ENCODE measurements at places on chromosomes 2 and 18.
A peak's percentile ranks its signal among the peaks of the same experiment; 100 is the strongest.

- no peak for DNase-seq
Observed at GRCh38 chr2:172680436-172681068, 55.1 kb upstream of the RAPGEF4 start.

- no peak for DNase-seq
Observed at GRCh38 chr2:58299123-58299522, 58.0 kb upstream of the FANCL start.

DNA sequence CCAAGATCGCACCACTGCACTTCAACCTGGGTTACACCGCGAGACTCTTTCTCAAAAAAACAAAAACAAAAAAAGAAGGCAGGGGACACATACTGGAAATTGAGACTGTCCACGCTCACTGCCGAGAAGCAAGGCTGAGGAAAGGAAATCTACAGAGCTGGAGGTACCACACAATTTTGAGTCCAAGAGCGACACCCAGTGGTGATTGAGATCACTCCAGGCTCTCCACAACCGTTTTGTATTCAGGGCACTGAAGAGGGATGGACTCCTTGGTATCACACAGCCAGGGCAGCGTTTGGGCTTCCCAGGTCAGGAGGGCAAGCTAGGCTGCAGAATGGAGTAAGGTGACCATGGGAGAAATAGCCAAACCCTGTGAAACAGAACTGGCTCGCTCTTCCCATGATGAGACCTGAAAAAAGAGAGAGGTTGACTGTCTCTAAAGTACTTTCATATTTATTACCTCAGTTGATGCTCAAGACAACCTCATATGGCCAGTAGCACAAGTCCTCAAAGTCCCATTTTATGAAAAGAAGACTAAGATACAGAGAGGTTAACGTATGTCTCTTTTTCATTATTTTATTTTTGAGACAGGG lies 74.5 kb upstream of the YPEL5 start:
- DNase-seq, result peak; percentile 87

- DNase-seq, result no peak
Observed at GRCh38 chr18:49922228-49922627, 108.9 kb upstream of the ACAA2 start.

DNA sequence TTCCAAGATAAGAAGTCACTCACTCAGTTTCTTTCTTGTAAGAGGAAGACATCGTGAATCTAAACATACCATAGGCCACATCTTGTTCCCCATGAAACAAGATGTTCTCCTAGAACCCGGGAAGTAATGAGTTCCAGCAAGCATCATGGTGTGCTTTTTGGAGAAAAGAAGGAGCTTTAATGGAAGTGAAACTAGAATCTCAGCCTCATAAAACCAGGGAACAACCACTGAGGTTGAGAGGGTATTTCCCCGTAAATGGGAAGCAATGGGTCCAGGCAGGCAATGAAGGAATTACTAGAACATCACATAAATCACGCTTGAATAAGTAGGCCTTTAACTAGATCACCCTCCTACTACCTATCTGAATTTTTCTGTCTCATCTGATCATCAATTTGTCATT lies 40.3 kb downstream of the PSTPIP2 start:
- no peak for DNase-seq

GRCh38 chr2:205020673-205021072 lies 475.4 kb downstream of the PARD3B start:
- DNase-seq, result no peak

DNA sequence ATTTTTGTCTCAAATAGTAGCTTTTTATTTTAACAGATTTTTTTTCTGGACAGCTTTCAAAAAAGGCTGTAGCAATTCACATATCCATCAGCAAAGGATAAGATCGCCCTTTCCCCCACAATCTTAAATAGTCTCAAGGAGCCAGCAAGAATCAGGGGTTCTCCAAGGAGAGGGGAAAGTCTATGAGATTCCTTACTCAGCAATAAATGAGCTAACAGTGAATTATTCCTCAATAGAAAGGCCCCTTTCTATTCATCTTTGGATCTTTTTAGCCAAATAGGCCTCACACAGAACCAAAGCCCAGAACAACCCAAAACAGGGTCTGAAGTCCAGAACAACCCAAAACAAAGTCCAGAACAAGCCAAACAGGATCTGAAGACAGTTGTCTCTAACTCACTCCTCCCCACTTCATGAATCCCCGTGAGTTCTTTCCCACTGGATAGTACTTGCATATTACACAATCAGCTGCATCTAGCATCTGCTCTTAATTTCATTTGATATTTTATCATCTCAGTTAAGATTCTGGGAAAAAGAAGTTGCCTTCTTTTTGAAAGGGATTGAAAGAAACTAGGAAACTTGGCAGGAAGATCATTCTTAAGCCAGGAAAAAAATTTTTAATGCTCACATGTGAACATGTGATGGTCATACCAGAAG lies 3.4 kb upstream of the DHRS9 start:
- no peak for DNase-seq

DNA sequence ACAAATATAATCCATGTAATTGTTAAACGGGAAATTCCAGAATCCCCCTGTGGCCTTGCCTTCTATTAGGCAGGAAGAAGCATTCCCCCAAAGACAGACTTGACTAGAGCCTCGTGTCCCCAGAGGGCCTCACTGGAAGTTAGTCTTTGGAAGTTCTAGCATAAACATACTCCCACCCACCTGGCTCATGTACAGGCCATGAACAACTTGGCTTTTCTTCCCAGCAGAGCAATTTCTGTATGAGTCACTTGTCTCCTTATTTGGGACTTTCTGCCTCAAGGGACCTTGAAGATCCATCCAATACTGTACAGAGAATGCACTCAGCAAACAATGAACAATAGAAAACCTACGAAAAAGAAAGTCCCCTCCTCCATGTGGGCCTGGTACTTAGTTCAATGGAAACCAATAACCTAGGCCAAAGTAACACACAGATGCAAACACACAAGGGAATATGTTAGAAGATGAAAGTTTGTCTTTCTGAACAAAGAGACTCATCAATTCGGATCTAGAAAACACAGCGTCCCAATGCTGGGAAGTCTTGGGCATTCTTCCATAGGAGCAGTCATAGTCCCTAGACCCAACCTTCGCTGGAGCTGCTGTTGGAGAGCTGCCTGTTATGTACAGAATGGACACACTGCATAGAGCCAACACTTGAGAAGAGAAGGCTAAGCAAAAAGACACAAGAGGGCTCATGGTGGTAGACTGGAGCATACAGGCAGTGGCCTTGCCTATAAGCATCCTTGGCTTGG lies 303.5 kb downstream of the HRH4 start:
- no peak for DNase-seq

DNA sequence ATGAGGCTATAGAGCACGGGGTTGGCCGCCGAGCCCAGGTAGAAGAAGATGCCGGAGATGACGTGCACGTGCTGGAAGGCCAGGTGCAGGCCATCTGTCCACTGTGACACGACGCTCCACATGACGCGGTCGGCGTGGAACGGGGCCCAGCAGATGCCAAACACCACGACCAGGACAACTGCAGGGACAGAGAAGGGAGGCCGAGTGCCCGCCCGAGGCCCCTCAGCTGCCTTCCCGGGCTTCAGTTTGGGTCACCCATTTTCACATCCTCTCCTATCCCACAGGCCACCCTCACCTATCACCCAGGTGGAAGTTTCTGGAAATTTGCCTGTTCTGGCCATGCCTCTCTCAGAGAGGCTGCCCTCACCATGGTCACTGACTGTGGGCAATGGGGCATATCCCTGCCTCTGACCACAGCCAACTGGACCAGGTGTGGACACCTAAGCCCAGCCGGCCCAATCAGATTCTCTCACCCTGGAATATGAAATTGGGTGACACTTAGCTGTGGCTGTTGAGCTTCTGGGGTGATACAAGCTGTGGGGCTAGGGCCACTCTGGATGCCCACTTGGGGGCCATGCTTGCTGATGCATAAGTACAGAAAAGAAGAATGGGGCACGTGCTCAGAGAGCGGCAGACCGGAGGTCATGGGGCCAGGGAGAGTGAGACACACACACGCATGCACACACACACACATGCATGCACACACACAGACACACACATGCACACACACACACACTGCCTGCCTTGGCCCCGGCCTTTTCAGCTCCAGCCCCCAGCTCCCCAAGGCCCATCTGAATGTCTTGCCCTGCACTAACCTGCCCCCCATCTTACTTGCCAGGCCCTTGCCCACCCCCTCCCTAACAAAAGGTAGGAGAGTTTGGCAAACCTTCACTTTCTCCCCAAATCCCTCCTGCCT lies 4.7 kb downstream of the NMUR1 start:
- no peak for DNase-seq

- no peak for DNase-seq
Observed at GRCh38 chr2:82172483-82172882, 1867.9 kb upstream of the LRRTM1 start.

DNA sequence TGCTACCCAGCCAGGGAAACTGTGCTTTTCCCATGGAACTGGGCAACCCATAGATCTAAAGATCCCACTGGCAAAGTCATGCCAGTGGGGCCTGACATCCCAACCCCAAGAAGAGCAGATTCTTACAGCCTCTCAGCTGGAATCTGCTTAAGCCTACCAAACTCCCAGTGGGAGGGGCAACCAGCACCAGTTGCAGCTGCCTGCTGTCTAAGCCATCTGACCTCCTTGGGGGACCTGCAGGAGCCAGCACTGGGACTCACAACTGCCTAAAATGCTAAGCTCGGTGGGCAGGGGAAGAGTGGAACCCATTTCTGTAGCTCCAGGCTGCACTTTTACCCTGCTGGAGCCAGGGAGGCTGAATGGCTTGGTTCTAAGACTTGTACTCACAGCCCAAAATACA lies 770.7 kb upstream of the SLC8A1 start:
- no peak for DNase-seq

DNA sequence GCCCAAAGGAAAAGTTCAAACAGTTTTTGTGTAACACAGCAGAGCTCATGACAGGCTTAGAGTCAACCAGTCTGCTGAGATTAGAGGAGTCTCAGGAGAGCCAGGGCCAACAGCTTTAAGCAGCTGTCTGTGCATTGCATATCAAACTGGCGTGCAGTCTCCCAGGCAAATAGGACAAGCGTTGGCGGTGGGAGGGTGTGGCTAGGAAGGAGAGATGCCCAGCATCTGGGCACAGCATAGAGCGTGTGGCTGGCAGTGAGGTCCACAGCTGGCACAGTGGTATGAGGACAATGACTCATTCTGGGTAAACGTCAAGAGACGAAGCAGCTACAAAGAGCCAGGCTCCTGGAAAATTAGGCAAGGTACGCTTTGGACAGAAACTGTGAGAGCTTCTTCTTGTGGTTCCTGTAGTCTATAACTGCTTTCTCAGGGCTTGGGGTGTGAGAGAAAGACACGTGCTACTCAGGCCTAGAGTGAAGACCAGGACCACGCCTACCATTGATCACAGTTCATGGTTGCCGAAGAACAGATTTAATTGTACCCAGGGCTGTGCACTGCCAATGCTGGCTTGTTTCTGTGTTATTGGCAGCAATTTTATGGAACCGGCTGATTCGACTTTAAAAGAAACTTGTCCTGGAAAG lies 14.8 kb downstream of the ZAP70 start:
- no peak for DNase-seq

GRCh38 chr18:48592540-48593171 lies 53.8 kb downstream of the CTIF start:
- no peak for DNase-seq

GRCh38 chr2:241030883-241031282 lies 32.5 kb downstream of the SNED1 start:
- no peak for DNase-seq

DNA sequence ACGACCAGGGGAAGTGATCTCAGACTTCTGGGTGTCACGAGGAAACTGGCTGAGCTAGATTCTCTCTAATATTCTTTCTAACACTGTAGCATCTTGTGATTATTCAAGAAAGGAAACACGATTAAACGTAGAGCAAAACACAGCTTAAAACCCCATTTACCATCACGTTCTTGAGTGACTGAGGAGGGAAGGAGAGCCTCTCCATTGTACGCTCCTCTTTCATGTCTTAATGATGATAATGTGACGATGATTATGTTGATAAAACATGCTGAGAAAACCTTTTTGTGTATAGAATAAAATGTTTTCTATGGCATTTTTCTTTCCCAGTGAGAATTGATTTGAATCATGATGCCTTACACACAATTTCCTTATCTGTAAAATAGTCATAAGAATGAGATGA lies 705.6 kb upstream of the ID2 start:
- DNase-seq, result no peak

- DNase-seq, result peak; percentile 40
Observed at GRCh38 chr2:83221258-83221657, 1237.8 kb downstream of the SUCLG1 start.

GRCh38 chr2:58354230-58354629 lies 113.1 kb upstream of the FANCL start:
- no peak for DNase-seq

GRCh38 chr2:225120186-225120585 lies 77.9 kb upstream of the DOCK10 start:
- no peak for DNase-seq

DNA sequence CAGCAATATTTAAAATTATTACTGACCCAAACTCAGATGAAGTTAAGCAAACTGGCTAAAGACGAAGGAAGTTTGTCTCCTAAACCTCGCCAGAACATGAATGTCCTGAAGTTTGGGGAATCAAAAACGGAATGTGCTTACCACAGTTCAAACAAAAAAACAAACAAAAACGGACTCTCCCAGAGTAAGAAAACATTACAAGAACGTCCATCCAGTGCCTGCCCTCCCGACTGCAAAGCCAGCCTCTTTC lies 1.1 kb downstream of the KANSL1L start:
- no peak for DNase-seq

GRCh38 chr2:137607722-137608318 lies 356.5 kb upstream of the HNMT start:
- no peak for DNase-seq

- no peak for DNase-seq
Observed at GRCh38 chr2:17795309-17795708, 21.0 kb upstream of the MSGN1 start.

GRCh38 chr2:60530660-60531281 lies 22.7 kb downstream of the BCL11A start:
- DNase-seq, result no peak

GRCh38 chr18:41996020-41996419 lies 41.0 kb downstream of the PIK3C3 start:
- DNase-seq, result no peak

DNA sequence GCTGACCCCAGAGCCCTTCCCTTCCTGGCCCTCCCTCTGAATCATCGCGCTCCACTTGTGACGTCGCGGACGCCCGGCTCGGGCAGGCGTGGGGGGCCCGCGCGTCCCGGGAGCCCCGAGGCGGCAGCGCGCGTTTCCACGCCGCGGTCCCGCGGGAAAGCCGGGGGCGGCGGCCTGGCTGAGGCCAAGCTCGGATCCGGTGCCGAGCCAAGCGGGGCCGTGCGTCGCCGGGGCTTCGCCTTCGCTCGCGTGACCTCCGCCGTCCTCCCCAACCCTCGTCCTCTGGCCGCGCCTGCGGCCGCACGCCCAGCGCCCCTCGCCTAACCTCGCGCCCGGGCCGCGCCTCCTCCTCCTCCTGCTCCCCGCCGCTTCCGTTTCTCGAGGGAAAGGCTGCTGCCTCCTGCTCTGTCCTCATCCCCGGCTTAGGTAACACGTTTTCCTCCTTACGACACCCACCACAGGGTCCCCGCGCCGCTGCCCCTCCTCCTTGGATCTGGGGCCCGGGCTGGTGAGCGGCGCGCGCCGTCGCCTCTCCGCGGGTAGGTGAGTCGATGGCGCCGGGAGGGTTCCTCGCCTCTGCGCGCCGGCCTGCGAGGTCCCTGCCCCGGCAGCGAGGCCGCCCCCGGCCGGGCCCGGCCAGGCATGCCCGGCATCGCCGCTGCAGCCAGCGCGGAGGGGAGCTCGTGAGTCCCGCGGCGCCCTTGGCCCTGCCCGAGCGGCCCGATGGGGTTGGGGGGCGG lies at the start of gene INPP1:
Gene INPP1 (plus strand): TSS at position 54 of the 740 bp plus-strand sequence. CDS start 16,514 bp downstream, outside the sequence.
- DNase-seq, result peak; percentile 72
